ENCODE measurements at places on chromosomes 5 and 9.

GRCh38 chr5:178232124-178232919 lies at the start of gene PHYKPL:
TSS of gene PHYKPL (minus strand) at chr5:178232802. CDS start at chr5:178232550, 252 bp downstream.
- peak; percentile 63 for DNase-seq

- DNase-seq = no peak
Observed at GRCh38 chr9:105737205-105737604, 42.9 kb downstream of the TMEM38B start.

GRCh38 chr5:150632305-150633160 lies 7.9 kb upstream of the SYNPO start:
- no peak for DNase-seq

DNA sequence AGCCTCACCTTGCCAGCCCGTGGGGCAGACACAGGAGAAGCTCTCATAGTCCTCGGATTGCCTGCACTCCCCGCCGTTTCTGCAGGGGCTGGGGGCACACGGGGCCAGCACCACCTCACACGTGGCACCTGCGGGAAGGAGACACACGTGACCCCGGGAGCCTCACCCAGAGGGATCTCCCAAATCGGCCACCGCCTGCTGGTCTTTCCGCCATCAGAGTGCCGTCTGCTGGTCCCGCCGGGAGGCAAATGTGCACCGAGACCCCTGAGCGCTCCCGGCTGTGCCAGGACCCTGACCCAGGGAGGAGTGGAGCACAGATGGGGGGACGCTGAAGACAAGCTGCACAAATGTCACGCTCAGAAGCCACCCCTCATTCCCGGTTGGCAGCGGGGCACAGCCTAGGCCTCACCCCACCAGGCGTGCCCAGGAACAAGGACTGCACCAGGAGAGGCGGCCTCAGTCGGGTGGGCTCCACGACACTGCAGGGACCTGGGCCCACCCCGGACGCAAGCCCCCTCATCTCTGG lies 28.4 kb upstream of the SEC16A start:
- no peak for DNase-seq
